CD4-positive, alpha-beta T cell treated with Interferon gamma for 1 hour (primary cell): ENCODE measurements at places on chromosomes 1 and 21.

DNA sequence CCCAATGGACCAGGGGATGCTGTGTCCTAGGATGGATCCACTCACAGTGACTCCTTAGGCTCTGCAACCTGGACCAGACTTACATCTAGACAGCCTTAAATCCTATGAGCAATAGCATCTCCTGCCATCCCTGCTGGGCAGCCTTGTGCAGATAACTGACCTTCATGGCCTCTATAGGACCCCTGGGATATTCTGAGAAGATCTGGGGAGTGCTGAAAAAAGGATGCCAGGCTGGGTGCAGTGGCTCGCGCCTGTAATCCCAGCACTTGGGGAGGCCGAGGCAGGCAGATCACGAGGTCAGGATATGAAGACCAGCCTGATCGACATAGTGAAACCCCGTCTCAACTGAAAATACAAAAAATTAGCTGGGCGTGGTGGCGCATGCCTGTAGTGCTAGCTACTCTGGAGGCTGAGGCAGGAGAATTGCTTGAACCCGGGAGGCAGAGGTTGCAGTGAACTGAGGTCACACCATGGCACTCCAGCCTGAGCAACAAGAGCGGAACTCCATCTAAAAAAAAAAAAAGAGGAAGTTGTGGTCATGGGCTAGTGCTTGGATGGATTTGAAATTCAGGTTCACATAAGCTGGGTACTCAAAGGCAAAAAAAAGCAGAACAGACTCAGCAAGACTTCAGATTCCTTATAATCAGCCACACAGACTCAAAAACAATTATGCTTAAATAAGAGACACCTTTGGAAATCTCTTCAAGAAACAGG lies 10.9 kb upstream of the SH2D1B start:
- DNase-seq: no peak

DNA sequence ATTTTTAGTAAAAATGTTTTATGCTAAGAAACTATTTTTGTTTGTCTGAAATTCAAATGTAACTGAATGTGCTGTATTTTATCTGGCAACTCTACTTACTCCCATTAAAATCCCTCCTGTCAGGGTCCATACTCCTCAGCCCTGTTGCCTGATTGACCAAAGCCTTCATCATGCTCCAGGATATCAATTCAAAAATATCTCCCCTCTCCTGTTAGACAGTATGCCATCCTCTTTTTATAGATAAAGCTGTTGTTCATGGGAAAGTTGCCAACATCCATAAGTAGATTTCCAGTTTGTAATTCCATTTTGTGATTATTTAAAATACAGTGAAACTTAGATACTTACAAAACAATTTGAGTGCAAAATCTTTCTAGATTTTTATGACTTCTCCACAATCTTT lies 65.7 kb downstream of the DTL start:
- DNase-seq: no peak

DNA sequence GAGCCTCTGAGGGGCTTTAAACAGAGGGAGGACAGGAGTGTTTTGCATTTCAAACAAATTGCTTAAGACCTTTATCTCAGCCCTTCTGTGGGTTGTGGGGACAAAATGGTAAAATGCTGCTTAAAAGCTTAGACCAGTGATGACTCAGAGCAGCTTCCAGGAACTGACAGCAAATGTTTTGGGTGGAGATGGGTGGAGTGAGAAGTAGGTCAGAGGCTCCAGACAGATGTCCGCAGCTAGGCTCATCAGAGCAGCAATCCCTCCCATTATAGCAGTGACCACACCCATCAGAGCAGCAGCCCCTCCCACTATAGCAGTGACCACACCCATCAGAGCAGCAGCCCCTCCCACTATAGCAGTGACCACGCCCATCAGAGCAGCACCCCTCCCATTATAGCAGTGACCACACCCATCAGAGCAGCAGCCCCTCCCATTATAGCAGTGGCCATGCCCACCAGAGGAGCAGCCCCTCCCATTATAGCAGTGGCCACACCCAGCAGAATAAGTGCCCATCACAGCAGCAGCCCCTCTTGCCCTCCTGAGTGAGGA lies 532.2 kb downstream of the MATN1 start:
- DNase-seq: peak; percentile 60

GRCh38 chr21:27480841-27481261 lies 514.0 kb upstream of the ADAMTS5 start:
- no peak for DNase-seq

DNA sequence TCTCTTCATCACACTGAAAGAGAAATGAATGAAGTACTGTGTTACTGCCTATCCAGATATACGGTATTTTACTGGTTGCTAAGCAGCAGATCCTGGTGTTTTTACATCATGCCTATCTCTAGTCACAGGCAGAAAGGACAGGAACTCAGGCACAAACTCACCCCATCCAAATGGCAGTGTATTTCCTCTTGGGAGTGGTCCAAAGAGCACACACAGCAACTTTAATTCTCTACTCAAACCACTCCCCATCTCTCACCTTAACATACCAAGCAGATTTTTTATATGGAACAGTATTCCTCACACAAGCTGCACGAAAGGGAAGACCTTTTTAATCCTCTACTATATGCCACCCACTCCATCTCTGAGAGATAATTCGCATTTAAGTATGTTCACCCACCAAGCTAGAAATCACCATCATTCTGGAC lies 27.3 kb downstream of the EIF4G3 start:
- DNase-seq: no peak

GRCh38 chr1:201313086-201313485 lies 29.8 kb downstream of the PKP1 start:
- DNase-seq: no peak
